NCI-H1694 (cell line): ENCODE measurements at places on chromosomes 5 and 9.
A peak's percentile ranks its signal among the peaks of the same experiment; 100 is the strongest.

GRCh38 chr5:135993335-135993879, 35.4 kb upstream of the TGFBI start:
- DNase-seq = no peak

DNA sequence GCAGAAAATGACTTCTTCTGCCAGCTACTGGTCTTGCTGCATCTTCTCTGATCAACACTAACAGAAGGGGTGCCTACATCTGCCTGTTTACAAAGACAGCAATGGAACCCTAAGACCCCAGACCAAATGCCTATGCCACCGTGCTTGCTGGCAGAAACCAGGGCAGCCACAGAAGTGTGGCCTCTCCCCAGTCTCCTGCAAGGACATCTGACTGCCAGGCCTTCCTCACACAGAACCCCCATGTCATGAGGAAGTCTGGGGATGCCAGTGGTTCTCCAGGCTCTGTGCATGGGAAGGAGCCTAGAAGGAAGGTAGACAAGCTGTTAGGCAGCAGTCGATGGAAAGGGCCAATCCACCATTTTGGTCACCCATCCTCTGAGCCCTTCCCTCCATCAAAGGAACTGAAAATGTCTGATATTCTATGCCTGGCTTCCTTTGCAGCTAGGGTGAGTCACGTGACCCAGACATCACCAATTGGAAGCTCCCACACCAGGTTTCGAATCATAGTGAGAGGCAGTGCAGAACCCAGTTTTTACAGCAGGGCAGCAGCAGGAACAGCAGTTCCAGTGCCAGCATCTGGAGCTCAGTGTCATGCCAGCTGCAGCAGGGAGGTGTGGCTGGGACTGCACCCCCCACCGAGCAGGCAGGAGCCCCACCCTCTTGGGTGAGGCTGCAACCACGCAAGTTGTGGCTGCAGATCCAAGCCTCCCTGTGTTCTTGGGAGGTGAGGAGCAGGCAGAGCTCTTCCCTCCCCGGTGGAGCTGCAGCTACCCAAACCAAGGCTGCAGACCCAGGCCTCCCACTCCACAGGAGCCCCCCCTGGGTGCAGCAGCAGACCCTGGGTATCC, 123.4 kb downstream of the OLFM1 start:
- DNase-seq = no peak

- no peak for DNase-seq
Observed at GRCh38 chr5:143182106-143182505, 221.4 kb downstream of the NR3C1 start.

- no peak for DNase-seq
Observed at GRCh38 chr9:94150890-94151650, 66.8 kb downstream of the PTPDC1 start.

DNA sequence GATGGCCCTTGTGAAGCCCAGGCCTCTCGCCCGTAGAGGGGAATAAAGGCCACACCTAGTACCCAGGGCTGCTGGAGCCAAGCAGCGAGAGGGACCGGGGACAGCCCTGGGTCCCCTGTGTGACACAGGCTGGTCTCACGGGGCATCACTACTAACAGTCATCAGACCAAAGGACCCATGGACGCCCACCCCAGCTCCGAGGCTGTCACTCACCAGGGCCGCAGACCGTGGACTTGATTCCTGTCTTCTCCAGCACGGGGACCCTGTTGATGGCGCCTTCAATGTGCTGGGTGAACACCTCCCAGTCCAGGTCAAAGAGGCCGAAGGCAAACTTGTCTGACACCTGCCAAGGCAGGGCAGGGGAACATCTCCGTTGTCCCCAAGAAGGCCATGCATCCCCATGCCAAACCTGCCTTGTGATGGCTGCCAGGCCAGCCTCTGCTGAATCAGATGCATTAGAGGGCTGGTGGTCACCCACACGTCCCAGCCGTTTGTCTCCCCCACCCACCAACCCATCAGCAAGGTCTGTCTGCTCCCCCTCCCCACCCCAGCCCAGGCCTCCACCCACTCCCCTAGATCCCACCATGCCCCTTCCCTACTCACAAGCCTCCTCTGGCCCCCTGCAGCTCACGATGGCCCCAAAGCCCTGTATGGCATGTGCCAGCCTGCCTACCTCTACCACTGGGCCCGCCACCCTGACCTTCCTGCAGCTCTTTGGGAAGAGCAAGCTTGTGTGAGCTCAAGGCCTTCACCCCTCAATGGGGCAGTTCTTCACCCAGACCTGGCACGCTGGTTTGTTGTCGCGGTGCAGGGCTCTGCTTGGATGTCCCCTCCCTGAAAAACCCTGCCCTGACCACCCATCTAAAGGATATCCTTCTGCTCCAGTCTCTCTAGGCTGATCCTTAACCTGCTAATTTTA, 20.8 kb downstream of the SARDH start:
- no peak for DNase-seq

GRCh38 chr9:16258708-16259107, 611.8 kb downstream of the BNC2 start:
- no peak for DNase-seq

DNA sequence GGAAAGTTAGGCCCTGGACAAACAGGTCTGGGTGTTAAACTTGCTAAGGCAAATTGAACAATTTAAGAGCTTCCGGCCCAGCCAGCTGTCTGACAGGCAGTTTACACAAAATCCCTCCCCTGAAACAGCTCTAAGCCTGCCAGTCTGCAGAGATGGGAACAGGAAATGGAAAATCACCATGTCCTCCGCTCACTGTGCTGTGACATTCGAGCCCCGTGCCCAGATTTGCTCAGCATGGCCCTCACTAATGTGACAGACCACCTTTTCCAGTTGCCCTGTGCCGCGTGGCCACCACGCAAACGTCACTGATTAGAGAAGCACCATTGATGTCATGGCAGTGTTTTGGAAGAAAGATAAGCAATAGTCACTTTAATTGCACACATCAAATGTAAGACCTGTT, 41.0 kb downstream of the CCNJL start:
- peak; percentile 59 for DNase-seq

DNA sequence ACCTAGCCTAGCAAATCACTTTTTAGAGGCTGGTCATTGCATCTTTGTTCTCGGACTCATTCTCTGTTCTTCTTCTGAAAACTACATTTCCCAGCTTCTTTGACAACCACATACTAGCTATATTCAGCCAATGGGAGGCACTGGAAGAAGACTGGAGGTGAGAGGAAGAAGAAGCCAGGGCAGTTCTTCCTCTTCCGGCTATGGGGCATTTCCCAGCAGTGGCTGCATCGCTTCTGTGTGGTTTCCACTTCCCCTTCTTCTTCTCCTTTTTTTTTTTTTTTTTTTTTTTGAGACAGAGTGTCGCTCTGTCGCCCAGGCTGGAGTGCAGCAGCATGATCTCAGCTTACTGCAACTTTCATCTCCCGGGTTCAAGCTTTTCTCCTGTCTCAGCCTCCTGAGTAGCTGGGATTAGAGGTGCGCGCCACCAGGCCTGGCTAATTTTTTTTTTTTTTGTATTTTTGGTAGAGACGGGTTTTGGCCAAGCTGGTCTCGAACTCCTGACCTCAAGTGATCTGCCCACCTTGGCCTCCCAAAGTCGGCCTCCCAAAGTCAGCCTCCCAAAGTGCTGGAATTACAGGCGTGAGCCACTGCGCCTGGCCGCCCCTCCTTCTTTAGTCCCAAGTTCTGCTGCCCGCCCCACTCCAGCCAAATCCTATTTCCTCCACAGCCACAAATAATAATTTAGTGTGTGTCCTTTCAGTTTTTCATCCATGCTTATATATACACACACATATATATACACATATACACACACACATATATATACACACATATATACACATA, 6.9 kb upstream of the UBAP1 start:
- DNase-seq = no peak

DNA sequence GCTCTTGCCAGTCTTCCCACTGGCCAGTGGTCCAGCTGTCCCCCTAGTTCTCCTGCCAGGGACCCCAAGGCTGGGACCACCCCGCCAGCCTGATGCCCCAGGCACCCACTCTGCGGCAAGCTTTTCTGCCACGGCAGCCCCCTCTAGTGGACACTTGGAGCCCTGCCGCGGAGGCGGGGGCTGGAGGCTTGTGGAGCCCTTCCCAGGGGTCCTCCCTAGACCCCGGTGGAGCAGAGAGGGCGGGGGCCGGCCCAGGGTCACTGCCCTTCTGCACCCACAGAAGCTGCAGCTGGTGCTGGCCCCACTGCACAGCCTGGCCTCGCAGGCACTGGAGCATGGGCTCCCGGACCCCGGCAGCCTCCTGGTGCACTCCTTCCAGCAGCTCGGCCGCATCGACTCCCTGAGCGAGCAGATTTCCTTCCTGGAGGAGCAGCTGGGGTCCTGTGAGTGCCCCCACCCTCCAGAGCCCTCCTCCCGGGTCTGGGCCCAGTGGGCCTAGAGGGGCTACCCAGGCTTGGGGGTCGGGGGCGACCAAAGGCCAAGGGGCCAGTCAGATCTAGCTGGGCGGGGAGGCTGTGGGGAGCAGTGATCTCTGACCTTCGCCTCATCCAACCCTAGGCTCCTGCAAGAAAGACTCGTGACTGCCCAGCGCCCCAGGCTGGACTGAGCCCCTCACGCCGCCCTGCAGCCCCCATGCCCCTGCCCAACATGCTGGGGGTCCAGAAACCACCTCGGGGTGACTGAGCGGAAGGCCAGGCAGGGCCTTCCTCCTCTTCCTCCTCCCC, 9.1 kb downstream of the EGFL7 start:
- no peak for DNase-seq

- DNase-seq = no peak
Observed at GRCh38 chr5:52684051-52684450, 103.7 kb upstream of the ITGA1 start.

GRCh38 chr5:113233606-113234005, 201.2 kb downstream of the TSSK1B start:
- no peak for DNase-seq

DNA sequence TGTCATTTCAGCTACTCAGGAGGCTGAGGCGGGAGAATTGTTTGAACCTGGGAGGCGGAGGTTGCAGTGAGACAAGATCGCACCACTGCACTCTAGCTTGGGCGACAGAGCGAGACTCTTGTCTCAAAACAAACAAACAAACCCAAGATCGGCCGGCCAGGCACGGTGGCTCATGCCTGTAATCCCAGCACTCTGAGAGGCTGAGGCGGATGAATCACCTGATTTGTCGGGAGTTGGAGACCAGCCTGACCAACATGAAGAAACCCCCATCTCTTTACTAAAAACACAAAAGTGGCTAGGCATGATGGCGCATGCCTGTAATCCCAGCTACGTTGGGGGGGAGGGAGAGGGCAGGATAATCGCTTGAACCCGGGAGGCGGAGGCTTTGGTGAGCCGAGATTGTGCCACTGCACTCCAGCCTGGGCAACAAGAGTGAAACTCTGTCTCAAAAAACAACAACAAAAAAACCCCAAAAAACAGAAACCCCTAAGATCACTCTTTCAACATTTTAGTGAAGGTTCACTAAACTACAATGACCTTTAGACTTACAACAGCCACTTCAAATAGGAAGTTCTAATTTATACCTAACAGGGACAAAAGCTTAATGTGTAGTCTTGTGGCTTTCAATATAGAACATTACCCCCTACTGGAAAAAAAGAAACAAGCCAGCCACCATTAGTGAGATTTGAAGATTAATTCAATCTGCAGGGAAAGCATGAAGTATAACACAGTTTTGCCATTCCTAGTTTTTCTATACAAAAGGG, 7.0 kb downstream of the HSPA9 start:
- DNase-seq = no peak
